NCI-H2081 (cell line): ENCODE measurements at places on chromosomes 6 and 20.

DNA sequence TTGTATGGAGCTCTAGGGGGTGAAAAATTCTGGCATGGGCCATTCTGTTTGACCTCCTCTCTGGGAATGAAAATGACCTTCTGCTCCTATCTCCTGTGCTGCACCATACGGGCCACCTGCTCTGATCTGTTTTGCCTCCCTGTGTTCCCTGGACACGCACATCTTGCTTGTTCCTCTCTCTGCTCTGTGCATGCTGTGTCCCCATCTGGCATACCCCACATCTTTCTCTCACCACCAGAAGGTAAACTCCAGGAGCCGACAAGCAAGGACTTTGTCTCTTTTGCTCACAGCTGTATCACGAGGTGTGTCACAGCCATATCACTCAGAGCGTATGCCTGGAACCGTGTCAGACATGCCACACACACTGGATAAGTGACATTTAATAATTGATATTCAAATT lies 208.4 kb upstream of the DTNBP1 start:
- no peak for DNase-seq

DNA sequence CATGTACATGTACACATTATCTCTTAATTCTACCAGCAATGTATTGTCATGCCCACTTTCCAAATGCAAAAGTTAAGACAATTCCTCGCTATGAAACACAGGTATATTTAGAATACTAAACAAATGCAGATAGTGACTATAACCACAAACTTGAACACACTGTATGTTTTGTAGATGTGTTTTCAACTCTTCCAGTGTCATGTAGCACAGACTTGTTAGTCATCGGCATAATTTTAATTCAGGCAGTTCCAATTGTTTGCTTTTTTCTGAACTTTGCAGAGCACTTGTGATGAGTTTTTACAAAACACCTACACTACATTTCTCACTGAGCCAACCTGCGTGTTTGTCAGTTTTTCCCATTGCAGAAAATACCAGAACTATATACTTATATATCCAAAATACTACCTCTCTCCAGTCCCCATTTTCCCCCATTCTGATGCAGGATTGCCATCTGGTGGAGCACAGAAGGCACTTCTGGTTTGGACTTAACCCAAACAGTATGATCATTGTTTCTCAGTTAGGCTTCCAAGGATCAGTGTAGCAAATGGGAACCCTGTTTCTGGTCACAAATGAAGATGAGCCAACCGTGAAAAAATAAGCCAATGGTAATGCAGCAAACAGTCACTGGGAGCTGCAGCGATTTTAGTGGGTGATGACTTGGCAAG lies 143.4 kb downstream of the ADGRB3 start:
- peak; percentile 36 for DNase-seq

- DNase-seq, result peak; percentile 4
Observed at GRCh38 chr6:99434702-99435530, 9.8 kb upstream of the PNISR start.

GRCh38 chr6:138651491-138651890 lies 122.1 kb upstream of the CCDC28A start:
- no peak for DNase-seq

- DNase-seq, result no peak
Observed at GRCh38 chr6:87282743-87283142, 39.6 kb upstream of the SMIM8 start.

GRCh38 chr6:30611150-30611855 lies 5.7 kb downstream of the PPP1R10 start:
- no peak for DNase-seq

GRCh38 chr6:149136273-149136912 lies 181.1 kb upstream of the TAB2 start:
- DNase-seq, result no peak

DNA sequence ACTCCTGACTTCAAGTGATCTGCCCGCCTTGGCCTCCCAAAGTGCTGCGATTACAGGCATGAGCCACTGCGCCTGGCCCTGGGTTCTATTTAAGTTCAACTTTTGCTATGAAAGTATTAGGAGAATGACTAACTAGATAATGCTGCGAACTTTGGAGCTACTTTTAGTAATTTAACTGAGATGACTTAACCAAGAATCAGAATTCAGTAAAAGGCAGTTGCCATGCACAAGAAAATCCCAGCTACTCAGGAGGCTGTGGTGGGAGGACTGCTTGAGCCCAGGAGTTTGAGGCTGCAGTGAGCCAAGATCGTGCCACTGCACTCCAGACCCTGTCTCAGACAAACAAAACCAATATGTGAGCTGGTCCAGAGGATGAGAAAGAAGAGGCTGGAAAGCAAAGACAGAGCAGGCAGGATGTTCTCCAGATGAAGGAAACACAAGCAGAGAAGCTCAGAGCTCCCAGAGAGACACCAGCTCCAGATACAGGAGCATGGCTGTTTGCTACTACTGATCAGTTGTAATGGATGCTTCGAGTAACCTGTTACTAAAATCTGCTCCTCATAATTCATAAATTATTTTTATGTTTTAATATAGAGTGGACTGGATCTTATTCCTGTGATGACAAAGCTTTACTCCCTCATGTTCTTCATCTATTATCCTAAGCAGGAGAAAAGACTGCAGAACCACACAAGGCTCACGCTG lies 23.9 kb downstream of the ZNF217 start:
- DNase-seq, result no peak

DNA sequence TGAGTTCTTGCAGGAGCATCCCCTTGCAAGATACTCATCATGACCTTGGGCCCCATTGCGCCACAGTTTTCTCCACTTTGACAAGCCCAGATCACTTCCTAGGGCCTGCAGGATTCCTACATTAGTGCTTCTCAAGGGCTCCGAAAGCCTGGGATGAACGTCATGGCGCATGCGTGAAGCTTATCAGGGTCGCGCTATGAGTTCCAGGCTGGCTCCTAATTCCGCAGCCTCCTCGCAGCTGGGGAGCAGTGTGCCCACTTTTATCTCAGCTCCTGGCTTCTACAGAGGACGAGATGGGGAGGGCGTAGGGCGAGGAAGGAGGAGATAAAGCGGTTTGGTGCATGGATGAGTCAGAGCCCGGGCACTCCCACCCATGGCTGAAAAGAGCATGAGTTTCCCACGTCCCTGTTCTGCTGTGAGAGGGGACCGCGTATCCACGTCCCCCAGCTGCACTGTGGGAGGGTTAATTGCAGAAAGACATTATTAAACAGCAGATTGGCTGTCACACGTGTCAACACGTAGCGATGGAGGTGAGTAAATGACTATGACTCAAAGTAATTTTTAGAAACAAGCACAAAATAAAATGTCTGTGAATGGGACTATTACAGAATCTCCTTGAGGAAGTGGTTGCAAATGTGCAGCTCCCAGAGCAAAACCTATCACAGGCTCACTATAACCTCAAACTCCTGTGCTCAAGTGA lies 72.9 kb upstream of the DSP start:
- no peak for DNase-seq
